ENCODE measurements at places on chromosomes 1 and 21.
A peak's percentile ranks its signal among the peaks of the same experiment; 100 is the strongest.

DNA sequence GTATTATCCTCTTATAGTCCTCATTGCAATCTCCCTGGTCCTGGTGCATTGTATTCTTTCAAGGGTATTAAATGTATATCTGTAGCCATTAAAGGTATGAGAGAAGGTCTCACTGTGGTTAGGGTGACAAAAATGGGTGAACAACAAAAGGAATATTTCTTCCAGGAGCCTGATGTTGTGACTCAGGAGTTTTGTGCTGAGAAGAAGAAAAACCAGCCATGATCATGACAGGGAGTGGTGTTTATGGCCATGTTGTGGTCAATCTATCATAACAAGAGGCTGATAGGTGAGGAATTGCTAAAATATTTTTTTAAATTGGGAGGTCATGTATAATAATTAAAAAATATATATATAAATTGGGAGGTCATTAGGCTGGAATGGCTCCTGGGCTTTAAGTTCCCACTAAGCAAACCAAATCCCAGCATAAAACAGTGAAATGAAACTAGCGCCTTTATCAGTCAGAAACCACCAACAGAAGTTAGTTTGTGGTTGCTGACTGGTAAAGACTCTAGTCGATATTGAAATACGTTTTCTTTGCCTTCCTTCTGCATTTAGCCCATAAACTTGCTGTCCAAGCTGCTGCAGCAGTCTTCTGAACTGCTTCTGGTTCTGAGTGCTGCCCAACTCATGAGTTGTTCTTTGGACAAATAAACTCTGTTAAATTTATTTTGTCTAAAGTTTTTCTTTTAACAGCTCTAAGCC is 60.3 kb downstream of the TBX19 start:
- DNase-seq: no peak

- no peak for DNase-seq
These were observed 215.7 kb upstream of the LYPLAL1 start for GRCh38 chr1:218957971-218958370.

- DNase-seq: peak; percentile 82
These were observed 14.0 kb downstream of the SLC37A1 start for GRCh38 chr21:42527489-42528158.

DNA sequence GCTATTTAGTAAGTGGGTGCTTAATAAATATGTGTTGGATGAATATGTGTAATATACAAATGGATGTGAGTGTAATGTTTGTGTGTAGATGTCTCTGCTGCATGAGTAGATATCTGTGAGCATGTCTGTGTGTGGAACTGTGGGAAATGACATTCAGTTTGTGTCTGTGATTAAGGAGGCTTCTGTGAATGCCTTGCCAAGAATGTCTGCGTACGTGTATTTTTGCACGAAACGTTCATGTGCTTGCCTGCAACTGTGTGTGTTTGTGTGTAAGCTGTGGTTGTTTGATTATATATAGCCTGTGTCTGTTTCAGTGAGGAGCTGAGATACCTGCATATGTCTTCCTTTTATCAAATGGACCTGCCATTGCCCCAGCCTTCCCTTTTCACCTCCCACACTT is 13.8 kb downstream of the DMBX1 start:
- DNase-seq: no peak

- no peak for DNase-seq
These were observed 92.0 kb downstream of the LAMC2 start for GRCh38 chr1:183277821-183278738.

- DNase-seq: no peak
These were observed 331.2 kb downstream of the KIF26B start for GRCh38 chr1:245485996-245486395.

GRCh38 chr1:20992322-20993056 is 184.2 kb downstream of the EIF4G3 start:
- no peak for DNase-seq

GRCh38 chr1:21034725-21035628 is 141.7 kb downstream of the EIF4G3 start:
- no peak for DNase-seq

DNA sequence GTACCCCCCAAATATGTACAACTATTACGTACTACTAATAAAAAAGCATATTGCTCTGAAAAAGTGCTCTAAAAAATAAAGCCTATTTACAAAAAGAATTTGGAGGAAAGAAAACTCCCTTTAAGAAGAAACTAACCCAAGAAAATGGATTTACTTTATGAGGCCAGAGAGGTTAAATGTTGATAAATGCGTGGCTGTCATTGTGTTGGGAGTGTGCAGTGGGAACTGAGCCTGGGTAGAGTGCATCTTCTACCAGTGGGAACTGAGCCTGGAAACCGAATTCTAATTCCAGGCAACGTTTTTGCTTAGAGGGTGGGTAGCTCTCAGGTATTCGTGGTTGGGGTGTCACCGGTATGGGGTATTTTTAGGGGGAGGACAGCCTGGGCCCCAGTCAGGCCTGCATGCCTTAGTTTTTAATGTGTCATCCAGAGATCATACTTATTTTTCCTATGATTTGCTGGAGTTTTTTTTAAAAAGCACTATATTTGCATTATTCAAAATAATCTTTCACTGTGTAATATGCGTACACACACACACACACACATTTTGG is 24.1 kb upstream of the RNF187 start:
- peak; percentile 40 for DNase-seq

DNA sequence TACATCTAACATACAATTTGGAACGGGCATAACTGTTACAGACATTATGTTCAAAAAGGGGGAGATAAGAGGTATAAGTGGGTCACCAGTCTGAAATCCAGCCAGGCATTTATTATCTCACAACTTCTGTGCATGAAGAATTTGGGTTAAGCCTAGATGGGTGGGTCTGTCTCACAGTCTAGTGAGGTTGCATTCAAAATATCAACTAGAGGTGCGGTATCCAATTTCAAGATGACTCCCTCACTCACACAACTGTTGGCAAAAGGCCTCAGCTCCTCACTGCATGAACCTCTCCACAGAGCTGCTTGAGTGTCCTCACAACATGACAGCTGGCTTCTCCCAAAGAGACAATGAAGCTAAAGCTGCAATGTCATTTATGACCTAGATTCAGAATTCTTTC is 4.7 kb downstream of the AUNIP start:
- DNase-seq: no peak

GRCh38 chr1:181344091-181344490 is 139.2 kb upstream of the CACNA1E start:
- DNase-seq: no peak

GRCh38 chr1:78854556-78854955 is 152.0 kb downstream of the ADGRL4 start:
- DNase-seq: no peak

GRCh38 chr1:113192242-113192641 is 119.2 kb downstream of the LRIG2 start:
- no peak for DNase-seq

DNA sequence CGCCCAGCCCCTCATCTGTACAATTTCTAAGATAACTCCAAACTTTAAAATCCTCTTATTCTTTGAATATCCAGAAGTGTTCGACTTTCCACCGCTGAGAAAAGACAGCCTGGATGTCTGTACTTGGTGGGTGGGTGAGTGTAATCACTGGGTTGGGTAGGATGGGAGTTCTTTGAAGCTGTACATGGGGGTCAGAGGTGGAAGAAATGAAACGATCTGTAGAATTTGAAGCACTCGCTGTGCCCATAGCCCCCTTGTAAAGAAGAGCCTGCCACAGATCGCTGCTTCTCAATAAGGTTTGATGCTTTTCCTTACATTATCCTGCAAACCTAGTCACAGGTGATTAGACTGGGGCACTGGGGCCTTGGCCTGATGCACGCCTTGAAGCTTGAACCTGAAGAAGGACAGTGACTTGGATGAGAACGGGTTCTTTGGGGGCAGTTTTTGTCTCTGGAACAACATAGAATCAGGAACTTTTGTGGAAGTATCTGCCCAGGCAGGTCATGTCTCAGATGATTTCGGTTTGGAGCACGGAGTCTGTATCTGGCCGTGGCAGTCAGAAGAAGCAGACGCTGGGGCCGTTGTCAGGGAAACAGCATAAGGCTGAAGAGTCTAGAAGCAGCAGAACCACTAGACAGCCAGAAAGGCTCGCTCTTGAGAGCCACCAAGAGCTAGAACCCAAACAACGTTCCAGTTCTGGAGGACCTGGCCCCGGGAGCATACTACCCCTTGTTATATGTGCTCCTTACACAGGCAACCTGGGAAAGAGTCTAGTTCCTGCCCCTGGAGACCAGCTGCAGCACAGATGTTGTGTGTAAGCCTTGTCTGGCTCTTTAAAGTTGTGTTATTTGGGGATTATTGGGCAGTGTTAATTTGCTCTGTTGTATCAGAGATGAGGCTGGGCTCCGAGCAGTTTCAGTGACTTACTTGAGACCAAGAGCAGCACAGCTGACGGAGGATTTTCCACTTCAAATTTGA is 45.1 kb upstream of the SCCPDH start:
- no peak for DNase-seq

- no peak for DNase-seq
These were observed 86.9 kb downstream of the STUM start for GRCh38 chr1:226635456-226635941.

GRCh38 chr1:203069030-203069747 is 16.6 kb downstream of the MYOG start:
- DNase-seq: peak; percentile 40

GRCh38 chr1:64343105-64343822 is 126.7 kb upstream of the CACHD1 start:
- no peak for DNase-seq

GRCh38 chr1:229669333-229669732 is 43.3 kb downstream of the URB2 start:
- DNase-seq: no peak

DNA sequence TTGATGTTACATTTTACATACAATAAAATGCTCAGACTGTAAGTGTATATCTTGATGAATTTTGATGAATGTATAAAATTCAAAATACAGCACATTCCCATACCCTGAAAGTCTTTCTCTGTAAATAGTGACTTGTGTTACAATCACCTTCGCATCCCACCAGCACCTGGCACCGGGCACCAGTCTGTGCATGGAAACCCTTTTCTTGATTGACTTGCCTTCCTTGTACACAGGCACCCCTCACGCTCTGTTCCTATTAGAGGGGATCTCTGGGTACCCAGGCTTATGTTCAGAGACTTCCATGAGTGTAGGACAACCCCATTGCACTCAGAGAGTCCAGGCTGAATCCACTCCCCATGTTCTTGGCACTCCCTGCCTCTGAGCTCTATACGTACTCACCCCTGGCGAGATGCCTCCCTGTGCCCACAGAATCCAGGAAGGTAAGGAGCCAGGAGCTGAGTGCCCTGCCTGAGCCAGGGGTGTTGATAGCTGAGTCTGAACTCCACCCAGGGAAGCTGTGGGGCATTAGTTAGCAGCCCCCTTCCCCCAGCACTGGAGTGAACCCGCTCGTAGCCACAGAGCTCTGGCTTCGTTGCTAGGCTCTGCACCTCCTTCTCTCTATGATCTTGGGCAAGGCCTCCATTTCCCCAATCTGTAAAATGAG is 22.5 kb upstream of the PKP1 start:
- DNase-seq: no peak

- no peak for DNase-seq
These were observed 10.2 kb downstream of the JAK1 start for GRCh38 chr1:64956010-64956640.

DNA sequence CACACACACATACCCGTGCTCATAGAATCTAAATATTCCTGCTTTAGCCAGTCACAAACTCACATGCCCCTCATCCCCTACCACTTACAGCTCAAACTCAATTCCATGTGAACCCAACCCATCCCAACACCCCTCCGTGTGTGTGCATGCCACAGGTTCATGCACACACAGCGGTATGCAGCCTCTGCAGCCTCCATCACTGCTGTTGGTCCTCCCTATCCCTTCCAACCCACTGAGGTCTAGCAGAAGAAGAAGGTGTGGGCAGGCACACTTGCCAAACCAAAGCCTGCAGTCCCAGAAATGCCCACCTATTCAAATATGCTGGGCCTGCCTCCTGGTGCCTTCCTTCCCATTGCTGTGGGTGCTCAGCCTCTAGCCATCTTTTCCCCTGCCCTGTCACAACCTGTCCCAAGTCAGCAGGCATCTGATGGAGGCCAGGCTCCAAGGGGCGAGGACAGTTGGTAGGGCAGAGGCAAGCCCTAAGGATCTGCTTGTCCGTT is 26.2 kb downstream of the SLC2A1 start:
- no peak for DNase-seq

GRCh38 chr1:151458802-151459330 is 428 bp downstream of the POGZ start:
- DNase-seq: peak; percentile 82

DNA sequence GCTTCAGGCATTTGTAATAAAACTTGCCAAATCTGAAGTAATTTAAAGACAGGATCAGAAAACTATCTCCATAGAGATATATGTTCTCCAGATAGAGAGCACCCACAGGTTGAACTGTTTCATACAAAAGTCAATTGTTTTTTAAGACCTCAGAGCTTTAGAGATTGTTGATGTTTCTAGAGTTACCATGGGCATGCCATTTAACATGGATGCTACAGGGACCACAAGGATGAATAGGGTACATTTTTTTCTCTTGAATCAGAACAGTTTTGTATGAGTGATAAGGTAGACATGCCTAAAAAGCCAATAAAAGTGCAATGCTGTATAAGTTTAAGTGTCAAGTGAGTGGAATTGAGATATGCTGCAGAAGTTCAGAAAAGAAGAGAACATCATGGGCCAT is 511.0 kb upstream of the CAMK1G start:
- no peak for DNase-seq

Data from NAMALWA (cell line).